ENCODE measurements at places on chromosomes 4 and X. TPM values are rescaled to one million over a fixed set of nuclear protein-coding genes. Genes with fewer than 3 reads are reported as not detected.

Gene DGKK
- not detected for total RNA-seq

Gene MEPE
- not detected for total RNA-seq

Gene OTC
- total RNA-seq, result not detected

Gene TMEM175
- 13.2 TPM for total RNA-seq

Gene FAM114A1
- 71.3 TPM for total RNA-seq

Gene SMR3B
- total RNA-seq, result not detected

Gene SPANXA2
- not detected for total RNA-seq

Gene ENPEP
- total RNA-seq, result not detected

Gene NXF2B
- not detected for total RNA-seq

Gene SLC6A14
- total RNA-seq, result 0.04 TPM

Gene DDX53
- not detected for total RNA-seq

Gene ELOVL6
- 29.9 TPM for total RNA-seq

Gene COL4A6
- total RNA-seq, result 27.5 TPM

Gene HPGD
- not detected for total RNA-seq

Gene FABP2
- not detected for total RNA-seq

Gene MAB21L2
- not detected for total RNA-seq

Gene PAGE4
- total RNA-seq, result not detected
